ENCODE measurements at places on chromosomes 7 and 10.

GRCh38 chr10:88063861-88064557 is 200.6 kb downstream of the PTEN start:
- DNase-seq = no peak

DNA sequence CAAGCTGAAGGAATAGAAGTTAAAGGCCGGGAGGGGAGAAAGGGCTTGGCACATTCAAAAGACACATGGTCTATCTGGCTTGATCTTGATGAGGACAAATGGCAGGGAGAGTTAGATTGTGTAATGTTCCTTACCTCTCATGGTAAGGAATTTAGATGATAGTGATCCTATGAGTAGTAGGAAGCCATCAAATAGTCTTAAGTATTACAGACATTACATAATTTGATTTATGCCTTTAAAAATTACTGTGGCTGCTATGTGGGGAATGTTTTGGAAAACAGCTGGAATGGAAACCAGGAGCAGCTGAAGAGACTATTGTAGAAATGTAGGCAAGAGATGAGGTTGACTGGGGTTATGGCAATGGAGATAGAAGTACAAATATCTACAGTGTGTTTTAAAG is 351.3 kb upstream of the BMPER start:
- no peak for DNase-seq

DNA sequence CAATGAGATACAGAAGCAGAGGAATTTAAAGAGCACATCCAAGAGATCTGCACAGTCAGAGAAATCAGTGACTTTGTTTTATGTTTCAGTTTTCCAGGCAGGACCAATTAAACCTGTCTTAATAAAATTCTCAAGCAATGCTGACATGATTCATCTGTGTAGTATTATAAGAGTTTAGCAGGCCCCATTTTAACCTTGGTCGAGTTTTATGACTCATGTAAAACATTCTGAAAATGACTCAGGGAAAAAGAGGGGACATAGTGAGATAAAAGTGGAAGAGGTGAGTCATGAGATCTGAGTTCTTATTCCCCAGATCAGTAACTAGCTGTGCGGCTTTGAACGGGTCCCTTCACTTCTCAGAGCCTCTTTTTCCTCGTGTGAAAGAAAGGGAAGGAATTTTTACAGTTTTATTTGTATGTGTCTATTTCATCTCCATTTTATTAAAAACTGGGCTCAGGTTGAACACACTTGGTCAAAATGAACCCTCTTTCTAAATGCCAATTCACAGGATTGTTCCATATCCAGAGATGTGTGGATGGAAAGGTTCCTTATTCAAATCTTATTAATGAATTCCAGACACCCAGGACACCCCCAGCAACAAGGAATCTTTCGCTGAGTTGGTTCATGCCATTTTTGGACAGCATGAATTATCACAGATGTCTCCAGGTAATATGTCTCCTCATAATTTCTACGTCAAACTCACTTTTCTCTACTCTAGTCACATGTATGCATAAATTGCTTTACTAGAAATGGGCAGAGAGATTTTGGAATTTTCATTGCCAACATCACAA is 143.2 kb downstream of the JAZF1 start:
- DNase-seq = no peak

- no peak for DNase-seq
Measured at GRCh38 chr7:105760551-105761447, 115.6 kb downstream of the ATXN7L1 start.

Measured in memory B cell (primary cell).